ENCODE measurements at places on chromosomes 1 and 21. TPM values are rescaled to one million over a fixed set of nuclear protein-coding genes. Genes with fewer than 3 reads are reported as not detected.
A peak's percentile ranks its signal among the peaks of the same experiment; 100 is the strongest.

GRCh38 chr1:17059391-17060305 is 5.8 kb upstream of the SDHB start:
- no peaks in the 10 kb centered on the region for H3K4me1 ChIP-seq
- H3K4me3 ChIP-seq = no peak overlapping the region
- peaks cover 10% of the 10 kb centered on the region for H3K27me3 ChIP-seq

- H3K36me3 ChIP-seq = no peaks in the 10 kb centered on the region
- peaks cover 16% of the 10 kb centered on the region for H3K27me3 ChIP-seq
- H3K4me3 ChIP-seq = no peak overlapping the region
- no peak for DNase-seq
- no peaks in the 10 kb centered on the region for H3K4me1 ChIP-seq
- no peak overlapping the region for H3K27ac ChIP-seq
These were observed 24.9 kb downstream of the CSMD2 start for GRCh38 chr1:34140011-34140676.

DNA sequence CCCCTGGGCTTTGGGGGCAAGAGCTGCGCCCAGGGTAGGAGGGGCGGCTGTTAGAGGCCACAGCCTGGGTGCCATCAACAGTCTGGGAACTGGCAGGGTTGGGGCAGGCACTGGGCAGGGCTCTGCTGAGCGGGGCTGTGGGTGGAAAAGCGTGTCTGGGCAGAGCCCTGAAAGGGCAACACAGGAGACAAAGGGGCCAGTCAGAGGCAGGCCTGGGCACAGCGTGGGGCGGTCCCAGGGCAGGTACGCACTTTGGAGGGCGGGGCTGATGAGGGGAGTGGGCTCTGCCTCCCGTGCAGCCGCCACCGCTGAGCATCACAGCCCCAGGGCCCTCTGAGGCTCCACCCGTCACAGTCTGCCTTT is 13.9 kb downstream of the CELSR2 start:
- no peaks in the 10 kb centered on the region for H3K36me3 ChIP-seq
- no peak for DNase-seq
- no peaks in the 10 kb centered on the region for H3K4me1 ChIP-seq

- H3K27ac ChIP-seq = no peak overlapping the region
- peaks cover 50% of the 10 kb centered on the region for H3K4me1 ChIP-seq
- DNase-seq = no peak
- peaks cover 9% of the 10 kb centered on the region for H3K27me3 ChIP-seq
These were observed 3.9 kb downstream of the LAMB3 start for GRCh38 chr1:209648346-209648745.

GRCh38 chr1:55547405-55547804 is 332.2 kb upstream of the USP24 start:
- DNase-seq = no peak
- H3K36me3 ChIP-seq = no peaks in the 10 kb centered on the region
- no peak overlapping the region for H3K4me3 ChIP-seq
- H3K27me3 ChIP-seq = peaks cover 12% of the 10 kb centered on the region

GRCh38 chr1:5980314-5981008 is 11.8 kb downstream of the NPHP4 start:
- no peak for DNase-seq
- no peaks in the 10 kb centered on the region for H3K4me1 ChIP-seq
- no peak overlapping the region for H3K4me3 ChIP-seq
- H3K27ac ChIP-seq = no peak overlapping the region
- H3K36me3 ChIP-seq = peaks cover 7% of the 10 kb centered on the region

DNA sequence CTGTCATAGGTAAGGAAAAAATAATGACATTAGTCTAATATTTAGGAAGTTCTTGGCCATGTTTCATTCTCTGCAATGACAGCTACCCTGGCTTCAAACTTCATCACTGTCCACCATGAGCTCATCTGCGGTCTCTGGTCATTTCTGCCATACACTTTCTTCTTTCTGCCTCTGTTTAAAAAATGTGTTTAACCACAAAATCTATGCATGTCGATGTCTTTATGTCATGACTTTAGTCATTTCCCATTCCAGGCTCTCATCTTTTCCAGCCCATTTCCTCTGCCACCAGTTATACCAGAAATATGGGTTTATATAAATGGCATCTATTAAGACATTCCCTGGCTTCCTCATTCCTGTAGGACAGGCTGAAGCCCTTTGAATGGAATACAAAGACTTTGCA is 68.5 kb upstream of the DUSP10 start:
- H3K4me1 ChIP-seq = peaks cover 39% of the 10 kb centered on the region
- H3K36me3 ChIP-seq = no peaks in the 10 kb centered on the region
- H3K4me3 ChIP-seq = peak overlapping the region; percentile 80
- no peak for DNase-seq
- H3K27ac ChIP-seq = peak overlapping the region; percentile 85

DNA sequence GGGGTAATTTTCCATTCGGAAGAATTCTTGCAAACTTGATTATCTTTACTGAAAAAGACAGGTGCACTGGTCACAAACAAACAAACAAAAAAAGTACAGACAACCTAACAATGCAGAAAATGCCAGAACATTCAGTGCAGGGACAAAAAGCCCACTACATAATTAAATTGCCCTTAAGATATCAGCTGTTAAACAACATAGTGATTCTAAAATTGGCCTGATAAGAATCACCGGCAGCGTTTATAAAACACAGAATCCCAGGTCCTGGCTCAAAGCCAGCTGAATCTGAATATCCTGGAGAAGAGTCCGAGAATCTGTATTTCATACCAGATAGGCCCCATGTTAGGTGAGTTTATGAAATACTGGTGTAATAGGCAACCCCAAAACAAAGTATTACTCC is 6.1 kb downstream of the PLPP3 start:
- no peaks in the 10 kb centered on the region for H3K36me3 ChIP-seq
- DNase-seq = no peak
- H3K4me3 ChIP-seq = no peak overlapping the region
- no peaks in the 10 kb centered on the region for H3K4me1 ChIP-seq
- H3K27me3 ChIP-seq = peaks cover 19% of the 10 kb centered on the region

GRCh38 chr21:25818551-25818950 is 83.8 kb downstream of the GABPA start:
- H3K36me3 ChIP-seq = no peaks in the 10 kb centered on the region
- no peak overlapping the region for H3K4me3 ChIP-seq
- no peaks in the 10 kb centered on the region for H3K27me3 ChIP-seq
- no peaks in the 10 kb centered on the region for H3K4me1 ChIP-seq

- H3K4me3 ChIP-seq = no peak overlapping the region
- peaks cover 6% of the 10 kb centered on the region for H3K4me1 ChIP-seq
- H3K36me3 ChIP-seq = no peaks in the 10 kb centered on the region
- H3K27me3 ChIP-seq = peaks cover 8% of the 10 kb centered on the region
- no peak for DNase-seq
These were observed 60.1 kb downstream of the OPTC start for GRCh38 chr1:203554071-203554470.

DNA sequence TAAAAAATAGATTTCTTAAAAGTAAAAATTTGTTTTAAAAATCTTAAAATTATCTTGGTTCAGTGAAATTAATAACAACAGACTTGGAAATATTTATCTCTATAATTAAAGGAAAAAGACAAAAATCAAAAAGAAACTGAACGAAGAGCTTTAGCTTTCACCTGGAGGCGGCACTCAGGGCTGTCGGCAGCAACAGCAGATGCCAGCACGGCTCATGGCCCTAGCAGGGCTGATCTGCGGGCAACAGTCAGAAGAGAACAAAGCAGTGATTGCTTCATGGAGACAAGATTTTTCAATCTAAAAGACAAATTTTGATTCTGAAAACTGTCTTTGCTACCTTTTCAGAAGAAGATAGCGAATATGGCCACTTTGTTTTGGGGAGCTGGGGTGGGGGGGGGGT is 22.6 kb downstream of the UBE2G2 start:
- H3K27ac ChIP-seq = no peak overlapping the region
- DNase-seq = no peak
- peaks cover 11% of the 10 kb centered on the region for H3K4me1 ChIP-seq
- peaks cover 18% of the 10 kb centered on the region for H3K36me3 ChIP-seq
- no peaks in the 10 kb centered on the region for H3K27me3 ChIP-seq
- no peak overlapping the region for H3K4me3 ChIP-seq

GRCh38 chr1:204591473-204592090 is 75.4 kb downstream of the MDM4 start:
- no peaks in the 10 kb centered on the region for H3K4me1 ChIP-seq
- no peak for DNase-seq
- H3K27ac ChIP-seq = no peak overlapping the region
- no peaks in the 10 kb centered on the region for H3K36me3 ChIP-seq
- no peak overlapping the region for H3K4me3 ChIP-seq

GRCh38 chr1:247370786-247371732 is 39.4 kb upstream of the ZNF496 start:
- no peak overlapping the region for H3K4me3 ChIP-seq
- H3K27ac ChIP-seq = no peak overlapping the region
- DNase-seq = no peak
- no peaks in the 10 kb centered on the region for H3K36me3 ChIP-seq
- peaks cover 15% of the 10 kb centered on the region for H3K27me3 ChIP-seq

DNA sequence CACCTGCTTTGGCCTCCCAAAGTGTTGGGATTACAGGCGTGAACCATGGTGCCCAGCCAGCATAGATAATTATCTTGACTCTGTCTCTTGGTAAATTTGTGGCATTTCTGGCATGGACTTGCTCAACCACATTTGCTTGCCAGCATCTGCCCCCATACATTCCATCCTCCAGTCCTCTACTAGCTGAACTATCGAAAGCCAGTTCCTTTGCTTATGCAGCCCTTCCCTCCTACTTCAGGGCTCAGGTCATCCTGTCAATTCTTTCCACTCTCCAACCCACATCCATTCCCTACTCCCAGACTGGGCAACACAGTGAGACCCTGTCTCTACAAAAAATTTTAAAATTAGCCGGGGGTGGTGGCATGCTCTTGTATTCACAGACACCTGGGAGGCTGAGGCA is 13.0 kb upstream of the UQCRHL start:
- no peaks in the 10 kb centered on the region for H3K27me3 ChIP-seq
- H3K27ac ChIP-seq = no peak overlapping the region
- no peak overlapping the region for H3K4me3 ChIP-seq
- peaks cover 9% of the 10 kb centered on the region for H3K4me1 ChIP-seq

GRCh38 chr1:36126797-36127500 is 1.9 kb upstream of the COL8A2 start:
- no peak overlapping the region for H3K27ac ChIP-seq
- DNase-seq = no peak
- H3K27me3 ChIP-seq = peaks cover 36% of the 10 kb centered on the region
- peaks cover 19% of the 10 kb centered on the region for H3K4me1 ChIP-seq
- no peaks in the 10 kb centered on the region for H3K36me3 ChIP-seq
- H3K4me3 ChIP-seq = no peak overlapping the region

GRCh38 chr21:46660505-46660904 is 25.0 kb downstream of the PRMT2 start:
- peaks cover 16% of the 10 kb centered on the region for H3K4me1 ChIP-seq
- H3K27me3 ChIP-seq = no peaks in the 10 kb centered on the region
- no peak overlapping the region for H3K27ac ChIP-seq
- H3K36me3 ChIP-seq = peaks cover 22% of the 10 kb centered on the region
- peak; percentile 48 for DNase-seq

GRCh38 chr1:180881806-180882509 is 30.7 kb upstream of the KIAA1614 start:
- peak overlapping the region; percentile 35 for H3K27ac ChIP-seq
- H3K4me3 ChIP-seq = no peak overlapping the region
- H3K4me1 ChIP-seq = no peaks in the 10 kb centered on the region
- H3K27me3 ChIP-seq = no peaks in the 10 kb centered on the region
- peaks cover 3% of the 10 kb centered on the region for H3K36me3 ChIP-seq
- DNase-seq = no peak

GRCh38 chr1:95043141-95043980 is 29.4 kb downstream of the ALG14 start:
- H3K27ac ChIP-seq = no peak overlapping the region
- no peaks in the 10 kb centered on the region for H3K36me3 ChIP-seq
- H3K4me3 ChIP-seq = no peak overlapping the region
- H3K4me1 ChIP-seq = no peaks in the 10 kb centered on the region
- no peaks in the 10 kb centered on the region for H3K27me3 ChIP-seq

DNA sequence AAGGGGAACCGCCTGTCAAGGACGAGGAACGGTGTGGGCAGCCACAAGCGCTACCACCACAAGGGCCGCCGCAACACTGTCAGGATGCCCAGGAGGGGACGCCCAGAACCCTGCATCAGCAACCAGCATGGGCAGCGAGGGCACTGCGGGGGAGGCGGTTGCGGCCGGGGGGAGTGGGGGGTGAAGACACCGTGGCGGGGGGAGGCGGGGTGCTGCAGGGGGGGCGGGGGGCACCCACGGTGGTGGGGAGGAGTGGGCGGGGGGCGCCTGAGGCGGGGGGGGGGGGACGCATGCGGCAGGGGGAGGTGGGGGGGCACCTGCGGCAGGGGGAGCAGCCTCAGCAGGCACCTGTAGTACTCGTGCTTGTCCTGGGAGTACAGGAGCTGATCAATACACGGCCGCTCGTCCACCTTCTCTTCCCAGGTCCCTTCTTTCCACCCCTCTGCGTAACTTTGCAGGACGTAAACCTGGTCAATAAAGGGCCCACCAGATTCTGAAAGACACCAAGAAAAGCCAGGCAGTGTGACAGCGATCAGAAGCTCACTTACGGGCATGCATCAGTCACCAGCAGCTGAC is 4.6 kb downstream of the POFUT2 start:
- H3K27me3 ChIP-seq = no peaks in the 10 kb centered on the region
- no peak overlapping the region for H3K27ac ChIP-seq
- no peak overlapping the region for H3K4me3 ChIP-seq
- no peaks in the 10 kb centered on the region for H3K36me3 ChIP-seq

DNA sequence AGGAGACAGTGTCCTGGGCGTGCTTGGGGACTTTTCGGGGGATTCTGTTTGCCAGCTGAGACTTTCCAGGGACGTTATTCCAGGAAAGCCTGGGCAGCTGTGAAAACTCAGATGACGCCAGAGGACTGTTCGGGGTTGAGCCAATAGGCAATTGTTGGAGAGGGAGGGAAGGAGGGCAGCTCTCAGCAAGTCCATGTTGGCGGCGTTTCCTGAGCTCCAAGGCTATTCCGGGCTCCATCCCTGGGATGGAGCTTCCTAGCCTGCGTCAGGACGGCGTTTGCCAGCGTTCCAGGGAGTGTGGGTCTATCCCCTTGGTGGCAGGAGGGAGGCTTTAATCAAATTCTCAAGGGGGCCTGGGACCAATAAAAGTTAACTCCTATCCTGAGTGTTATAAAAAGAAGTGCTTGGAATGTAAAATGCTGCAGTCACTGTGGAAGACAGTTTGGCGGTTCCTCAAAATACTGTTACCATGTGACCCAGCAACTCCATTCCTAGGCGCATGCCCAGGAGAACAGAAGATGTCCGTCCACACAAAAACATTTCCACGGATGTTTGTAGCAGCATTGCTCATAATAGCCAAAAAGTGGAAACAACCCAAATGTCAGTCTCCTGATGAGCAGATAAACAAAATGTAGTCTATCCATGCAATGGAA is 15.2 kb downstream of the SLC27A3 start:
- peaks cover 29% of the 10 kb centered on the region for H3K4me1 ChIP-seq
- no peak for DNase-seq
- H3K4me3 ChIP-seq = peak overlapping the region; percentile 77

The BRDT gene
- total RNA-seq = not detected

The ADAMTS5 gene
- total RNA-seq = not detected

The VWA5B1 gene
- 0.22 TPM for total RNA-seq

The CD5L gene
- total RNA-seq = not detected

The FCAMR gene
- not detected for total RNA-seq

The RPTN gene
- total RNA-seq = not detected

The LCE4A gene
- total RNA-seq = not detected

The ST6GALNAC3 gene
- total RNA-seq = 0.35 TPM

The C1orf185 gene
- not detected for total RNA-seq

The OR2L2 gene
- total RNA-seq = 0.12 TPM

Measured in activated T-cell treated with anti-CD3 and anti-CD28 coated beads, Interleukin-2, amount 50 U/mL, for 72 hours (primary cell).